ENCODE measurements at places on chromosomes 1 and 21.

GRCh38 chr1:68233202-68233601 is 879 bp upstream of the WLS start:
- DNase-seq = no peak

DNA sequence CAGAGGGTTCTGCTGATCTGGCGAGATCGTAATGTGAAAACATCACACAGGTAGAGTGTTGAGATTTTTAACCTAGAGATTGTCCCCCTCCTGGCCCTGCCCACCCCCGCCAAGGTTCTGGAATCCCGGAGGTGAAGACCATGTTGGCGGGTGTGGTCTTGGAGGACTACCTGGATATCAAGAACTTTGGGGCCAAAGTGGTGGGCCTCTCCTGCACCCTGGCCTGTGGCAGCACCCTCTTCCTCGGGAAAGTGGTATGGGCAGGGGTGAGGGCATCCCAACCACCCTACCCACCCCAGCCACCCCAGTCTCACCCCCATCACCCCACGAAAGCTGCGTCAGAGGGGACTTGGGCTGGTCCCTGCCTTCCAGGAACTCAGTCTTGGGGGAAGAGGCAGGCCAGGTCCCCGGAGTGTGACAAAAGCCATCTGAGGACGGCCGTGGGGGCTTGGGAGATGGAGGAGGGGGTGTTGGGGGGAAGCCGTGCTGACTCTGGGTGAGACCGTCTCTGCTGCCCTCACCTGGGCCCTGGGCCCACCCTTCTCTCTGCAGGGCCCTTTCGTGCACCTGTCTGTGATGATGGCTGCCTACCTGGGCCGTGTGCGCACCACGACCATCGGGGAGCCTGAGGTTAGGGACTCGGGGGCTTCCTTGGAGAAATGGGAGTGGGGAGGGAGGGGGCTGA is 4.4 kb downstream of the CLCNKB start:
- no peak for DNase-seq

DNA sequence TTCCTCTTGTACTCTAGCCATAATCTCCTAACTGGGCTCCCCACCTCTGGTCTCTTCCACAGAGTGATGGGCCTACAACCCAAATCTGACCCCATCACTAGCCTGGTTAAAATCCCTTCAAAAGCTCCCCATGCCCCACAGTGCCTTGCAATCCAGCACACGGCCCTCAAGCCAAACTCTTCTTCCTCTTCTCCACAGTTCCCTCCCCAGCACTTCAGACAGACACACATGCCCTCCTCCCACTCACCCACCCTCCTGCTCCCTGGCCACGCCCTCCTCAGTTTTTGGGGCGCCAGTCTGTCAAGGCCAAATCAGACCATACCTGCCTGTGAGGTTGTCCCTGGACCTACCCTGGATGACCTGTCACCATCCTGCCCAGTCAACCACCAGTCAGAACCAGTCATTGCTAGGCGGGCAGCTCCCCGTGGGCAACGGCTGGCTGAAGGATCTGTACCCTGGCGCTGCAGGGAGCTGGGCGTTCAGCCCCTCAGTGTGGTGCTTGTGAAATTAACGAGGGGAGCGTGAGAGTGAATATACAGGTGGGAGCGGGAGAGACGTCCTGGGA is 753 bp downstream of the C1orf210 start:
- DNase-seq = no peak

- DNase-seq = peak; percentile 32
Measured at GRCh38 chr1:151968058-151968457, 25.6 kb downstream of the S100A10 start.

DNA sequence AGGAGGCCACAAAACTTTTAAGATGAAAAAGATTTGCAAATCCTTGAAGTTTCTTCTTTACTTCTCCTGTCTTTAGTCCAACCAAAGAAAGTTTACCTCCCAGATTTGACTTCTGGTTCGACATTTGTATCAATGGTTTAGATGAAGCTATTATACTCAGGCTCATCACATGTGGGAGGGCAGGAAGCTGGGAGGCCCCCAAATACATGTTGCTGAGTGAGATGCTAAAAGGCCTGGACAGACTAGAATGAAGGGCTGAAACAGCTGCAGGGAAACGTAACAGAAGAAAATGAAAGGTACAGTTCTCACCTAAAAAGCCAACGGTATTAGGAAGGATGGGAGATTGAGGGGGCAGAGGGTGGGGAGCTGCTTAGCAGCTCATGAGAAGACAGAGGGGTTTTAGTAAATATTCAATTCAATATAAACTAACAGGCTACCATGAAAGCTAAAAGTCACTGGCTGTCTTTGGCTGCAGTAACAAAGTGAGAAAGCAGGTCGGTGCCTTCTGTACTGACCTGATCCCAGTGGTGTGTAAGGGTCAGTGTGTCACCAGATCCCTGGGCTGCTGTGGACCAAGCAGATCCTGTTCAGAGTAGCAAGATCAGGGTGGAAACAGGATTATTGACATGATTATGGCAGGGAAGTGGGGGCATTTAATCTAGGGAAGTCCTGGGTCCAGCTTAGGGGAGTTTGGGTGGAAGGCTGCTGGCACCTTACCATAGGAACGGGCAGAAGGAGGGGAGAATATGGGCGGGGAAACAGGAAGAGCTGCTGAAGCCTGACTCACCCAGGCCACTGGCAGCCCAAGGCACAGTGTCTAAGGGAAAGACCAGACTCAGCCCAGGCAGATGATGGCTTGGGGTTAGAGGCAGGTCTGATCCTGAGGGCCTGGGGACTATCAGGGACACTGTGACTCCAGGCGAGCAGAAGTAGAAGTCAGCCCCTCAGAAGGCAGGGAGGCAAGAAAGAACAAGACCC is 60.4 kb downstream of the KCNN3 start:
- DNase-seq = peak; percentile 22

- DNase-seq = no peak
Measured at GRCh38 chr1:180951186-180951745, 38.6 kb downstream of the KIAA1614 start.

- no peak for DNase-seq
Measured at GRCh38 chr1:186887203-186887602, 58.5 kb downstream of the PLA2G4A start.

DNA sequence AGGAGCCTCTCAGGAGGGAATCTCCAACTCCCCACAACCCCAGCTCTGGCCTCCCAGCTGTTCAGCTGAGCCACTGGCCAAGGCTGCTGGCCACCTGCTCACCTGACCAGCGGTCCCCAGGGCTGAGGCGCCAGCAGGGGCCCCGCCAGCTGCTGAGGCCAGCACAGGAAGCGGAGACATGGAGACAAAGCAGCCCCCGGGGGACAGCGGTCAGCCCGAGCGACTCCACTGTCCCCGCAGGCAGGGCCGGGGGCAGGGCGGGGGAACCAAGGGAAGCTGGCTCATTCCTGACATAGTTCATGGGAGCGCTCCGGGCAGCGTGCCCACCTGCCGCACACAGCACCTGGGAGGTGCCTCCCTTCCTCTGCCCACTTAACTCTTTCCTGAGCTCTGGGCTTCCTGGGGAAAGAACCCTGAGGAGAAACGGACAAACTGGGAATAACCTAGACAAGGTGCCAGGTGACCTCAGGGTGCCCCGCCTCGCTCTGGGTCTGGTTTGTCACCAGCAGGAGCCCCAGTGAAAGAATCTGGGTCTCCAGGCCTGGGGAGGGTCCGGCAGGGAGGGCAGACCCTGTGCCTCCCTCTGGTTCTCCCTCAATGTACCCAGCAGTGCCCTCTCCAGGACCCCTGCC is 10.7 kb downstream of the EPHA2 start:
- peak; percentile 65 for DNase-seq

DNA sequence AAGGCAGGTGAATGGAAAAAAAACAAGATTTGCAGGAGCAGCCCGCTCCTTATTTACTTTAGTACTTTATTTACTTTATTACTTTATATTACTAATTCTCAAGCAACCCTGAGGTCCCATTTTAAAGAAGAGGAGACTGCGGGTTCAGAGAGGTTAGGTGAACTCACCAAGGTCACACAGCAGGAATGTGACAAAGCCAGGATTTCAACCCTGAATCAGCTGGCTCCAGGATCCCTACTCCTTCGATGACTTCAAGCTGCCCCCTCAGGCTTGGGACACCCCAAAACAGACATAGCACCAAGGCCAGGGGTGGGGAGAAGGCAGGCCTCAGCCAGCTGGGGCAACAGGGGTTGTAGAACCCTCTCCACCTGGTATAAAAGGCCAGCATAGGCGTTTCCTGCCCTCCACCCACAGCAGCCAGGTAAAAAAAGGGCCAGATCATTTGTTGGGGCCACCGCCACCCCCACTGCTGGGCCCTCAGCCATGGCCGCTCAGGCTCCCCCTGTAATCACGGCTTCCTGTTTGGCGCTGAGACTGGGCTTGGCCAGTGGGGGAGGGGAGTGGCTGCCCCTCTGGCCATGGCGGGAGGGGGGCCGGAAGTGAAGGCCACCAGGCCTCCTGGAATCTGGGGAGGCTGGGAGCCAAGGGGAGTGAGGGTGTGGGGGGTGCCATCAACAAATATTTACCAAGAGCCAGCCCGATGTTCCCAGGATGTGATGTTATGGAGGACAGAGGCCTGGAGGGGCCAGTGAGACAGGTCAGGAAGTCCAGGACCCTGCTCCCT is 6.6 kb downstream of the SDC3 start:
- DNase-seq = no peak

- no peak for DNase-seq
Measured at GRCh38 chr1:58857680-58858673, 74.1 kb upstream of the JUN start.

- no peak for DNase-seq
Measured at GRCh38 chr1:186104459-186104858, 270.6 kb downstream of the TPR start.

GRCh38 chr1:14787604-14788003 is 189.1 kb downstream of the KAZN start:
- no peak for DNase-seq

DNA sequence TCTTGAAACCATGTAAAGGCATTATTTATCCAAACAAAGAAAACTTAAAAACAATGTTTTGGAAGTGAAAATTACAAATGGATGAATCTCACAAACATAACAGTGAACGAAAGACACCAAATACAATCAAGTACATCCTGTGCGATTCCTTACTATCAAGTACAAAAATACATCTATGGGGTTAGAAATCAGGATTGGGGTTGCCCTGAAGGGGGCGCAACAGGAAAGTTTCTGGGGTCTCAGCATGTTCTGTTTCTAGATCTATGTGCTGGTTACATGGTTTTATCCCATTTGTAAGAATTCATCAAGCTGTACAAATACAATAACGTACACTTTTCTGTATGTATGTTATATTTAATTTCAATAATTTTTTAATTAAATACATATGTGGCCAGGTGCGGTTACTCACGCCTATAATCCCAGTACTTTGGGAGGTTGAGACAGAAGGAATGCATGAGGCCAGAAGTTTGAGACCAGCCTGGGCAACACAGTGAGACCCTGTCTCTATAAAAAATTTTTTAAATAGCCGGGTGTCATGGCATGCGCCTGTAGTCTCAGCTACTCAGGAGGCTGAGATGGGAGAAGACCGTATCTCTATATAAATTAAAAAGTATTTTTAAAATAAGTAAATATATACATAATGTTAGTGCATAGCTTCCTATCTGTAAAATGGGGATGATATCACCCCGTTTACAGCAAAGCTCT is 121.5 kb upstream of the SOD1 start:
- DNase-seq = no peak

- DNase-seq = no peak
Measured at GRCh38 chr1:236677641-236678235, 8.6 kb upstream of the ACTN2 start.

DNA sequence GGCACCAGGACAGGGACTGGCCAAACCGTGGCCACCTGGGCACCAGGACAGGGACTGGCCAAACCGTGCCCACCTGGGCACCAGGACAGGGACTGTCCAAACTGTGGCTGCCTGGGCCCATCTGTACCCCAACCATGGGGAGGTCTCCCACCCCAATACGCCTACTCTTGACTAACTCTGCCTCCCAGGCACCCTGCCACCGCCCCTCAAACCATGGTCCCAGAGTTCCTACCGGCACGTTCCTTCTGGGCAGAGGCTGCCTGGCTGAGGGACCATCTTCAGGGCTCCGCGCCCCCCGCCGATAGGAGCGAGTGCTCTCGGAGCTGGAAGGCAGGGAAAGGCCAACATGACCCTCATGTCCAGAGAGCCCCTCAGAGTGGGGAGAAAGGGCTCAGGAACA is 6.3 kb upstream of the TCEA3 start:
- DNase-seq = no peak

GRCh38 chr1:165381745-165382505 is 25.4 kb upstream of the LMX1A start:
- no peak for DNase-seq

DNA sequence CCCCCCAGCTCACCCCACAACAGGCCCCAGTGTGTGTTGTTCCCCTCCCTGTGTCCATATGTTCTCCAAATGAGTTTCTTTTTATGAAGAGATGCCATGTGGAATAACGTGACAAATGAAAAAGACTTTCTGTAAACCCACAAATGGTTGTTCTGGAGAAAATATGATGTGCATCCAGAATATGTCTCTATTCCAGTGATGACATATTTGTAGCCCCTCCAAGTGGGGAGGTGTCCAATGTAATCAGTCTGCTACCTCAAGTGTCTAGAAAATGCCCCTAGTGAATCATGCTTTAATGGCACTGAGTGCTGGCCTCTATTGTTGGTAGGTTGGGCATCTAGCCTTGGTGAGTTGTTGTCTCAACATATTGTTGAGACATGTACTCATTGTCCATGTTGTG is 179.6 kb downstream of the KCNK2 start:
- no peak for DNase-seq

- DNase-seq = peak; percentile 43
Measured at GRCh38 chr21:45319461-45320211, 31.9 kb upstream of the POFUT2 start.

GRCh38 chr1:152869808-152870419 is 8.2 kb upstream of the SMCP start:
- DNase-seq = peak; percentile 51

GRCh38 chr1:233549917-233550316 is 64.0 kb upstream of the KCNK1 start:
- DNase-seq = no peak

- no peak for DNase-seq
Measured at GRCh38 chr1:99534638-99534930, 111.3 kb upstream of the PALMD start.

GRCh38 chr1:48082271-48082962 is 85.2 kb upstream of the TRABD2B start:
- no peak for DNase-seq

- DNase-seq = no peak
Measured at GRCh38 chr1:184911103-184911745, 63.1 kb downstream of the NIBAN1 start.

DNA sequence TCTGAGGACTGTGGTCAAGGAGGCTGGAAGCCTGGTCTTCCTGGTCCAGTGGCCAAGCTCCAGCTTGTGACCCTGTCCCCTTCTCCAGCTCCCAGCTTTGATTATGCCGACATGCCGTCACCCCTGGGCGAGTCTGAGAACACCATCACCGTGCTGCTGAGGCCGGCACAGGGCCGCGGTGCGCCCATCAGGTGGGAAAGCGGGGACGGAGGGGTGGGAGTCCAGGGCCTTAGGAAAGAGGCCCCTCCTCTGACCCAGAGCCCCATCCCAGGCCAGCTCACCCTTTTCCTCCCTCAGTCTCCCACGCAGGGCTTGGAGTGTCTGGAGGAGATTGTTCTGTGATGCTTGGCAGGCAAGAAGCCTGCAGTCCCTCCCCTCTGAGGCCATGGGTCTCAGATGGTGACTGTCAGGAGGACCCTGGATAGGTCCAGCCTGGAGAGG is 43.6 kb downstream of the PTPRU start:
- no peak for DNase-seq
